Kidney (tissue), 22 donors: ENCODE measurements at places on chromosomes 3 and 15.

DNA sequence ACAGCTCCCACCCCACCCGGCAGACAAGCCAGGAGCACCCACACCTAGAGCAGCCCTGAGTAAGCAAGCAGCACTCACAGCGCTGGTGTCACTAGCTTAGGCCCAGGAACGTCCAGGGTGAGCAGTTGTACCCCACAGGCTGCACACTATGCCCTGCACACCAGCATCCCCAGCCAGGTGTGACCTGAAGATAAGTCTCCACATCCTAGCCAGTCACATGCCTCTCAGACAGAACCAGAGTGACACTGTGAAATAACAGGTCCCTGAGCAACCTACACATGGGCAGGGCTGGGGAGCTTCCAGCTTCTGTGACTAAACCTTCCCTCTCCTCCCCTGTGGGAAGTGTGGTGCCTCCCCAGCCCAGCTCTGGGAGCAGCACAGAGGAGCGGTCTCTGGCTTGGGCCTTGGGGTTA is 253.6 kb downstream of the UACA start:
- no peak for DNase-seq

DNA sequence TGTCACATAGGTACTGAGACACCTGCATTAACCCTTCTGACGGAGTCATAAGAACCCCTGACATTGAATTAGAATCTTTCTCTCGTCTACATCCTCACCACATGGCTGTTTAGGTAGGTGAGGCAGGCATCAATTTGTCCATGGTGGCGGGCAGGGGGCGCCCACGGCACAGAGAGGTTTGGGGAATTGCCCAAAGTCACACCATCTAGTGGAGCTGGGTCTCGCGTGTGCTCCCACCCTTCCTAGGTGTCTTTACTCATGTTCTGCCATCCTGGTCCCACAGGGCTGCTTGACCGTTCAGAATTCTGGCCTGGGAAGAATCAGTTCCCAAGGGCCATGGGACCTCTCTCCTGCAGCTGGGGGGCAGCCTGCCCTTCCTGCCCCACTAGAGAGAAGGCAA is 14.7 kb upstream of the DLL4 start:
- DNase-seq: no peak

GRCh38 chr3:150433347-150433746 is 25.2 kb downstream of the TSC22D2 start:
- no peak for DNase-seq

DNA sequence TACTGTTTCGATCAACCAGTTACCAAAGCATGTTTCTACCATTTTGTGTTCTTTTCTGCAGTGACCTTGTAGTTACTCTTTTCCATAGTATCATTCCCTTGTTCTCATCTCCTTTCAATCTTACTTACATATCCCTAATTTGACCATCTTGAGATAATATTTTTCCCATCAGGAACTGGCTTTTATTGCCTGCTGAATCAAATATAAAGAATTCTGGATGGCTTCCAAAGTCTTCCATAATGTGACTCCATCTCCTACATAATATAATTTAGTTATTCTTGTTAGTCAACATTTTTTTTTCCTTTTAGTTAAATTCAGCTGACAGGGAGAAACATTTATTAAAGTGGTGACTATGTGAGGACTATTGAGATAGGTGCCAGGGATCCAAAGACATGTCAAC is 7.0 kb downstream of the USP8 start:
- DNase-seq: no peak

- DNase-seq: no peak
These were observed 211.4 kb upstream of the MANF start for GRCh38 chr3:51173518-51174271.

- DNase-seq: no peak
These were observed 282.9 kb downstream of the AGBL1 start for GRCh38 chr15:86362555-86362954.

DNA sequence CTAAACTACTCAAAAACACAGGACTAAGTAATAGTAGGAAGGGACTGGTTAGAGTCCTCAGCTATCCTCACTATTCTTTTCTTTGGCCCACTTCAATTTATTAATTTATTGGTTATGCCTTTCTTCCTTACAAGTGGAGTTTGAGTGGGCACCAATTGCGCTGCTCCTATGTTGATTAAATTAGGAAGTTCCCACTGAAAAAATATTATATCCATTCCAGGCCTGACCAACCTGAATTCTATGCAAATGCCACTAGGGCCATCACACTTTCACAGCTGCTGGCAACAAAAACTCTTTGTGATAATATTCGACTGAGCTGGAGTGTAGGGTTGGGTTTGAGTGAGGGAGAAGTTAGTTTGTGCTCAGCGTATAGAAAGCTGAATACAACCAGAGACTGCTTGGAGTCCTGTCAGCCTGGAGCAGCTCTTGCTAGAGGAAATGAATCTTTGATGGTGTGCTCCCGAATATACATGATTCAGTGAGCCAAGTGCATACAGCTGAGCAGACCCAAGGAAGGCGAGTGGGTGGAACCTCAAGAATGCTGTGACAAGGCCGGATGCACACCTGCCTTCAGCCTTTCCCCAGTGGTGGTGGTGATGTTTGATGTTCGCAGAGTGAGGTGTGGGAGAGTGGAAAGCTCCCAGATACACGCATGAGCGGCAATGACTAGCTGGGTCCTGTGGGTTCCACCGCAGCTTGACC is 1.5 kb downstream of the ARHGEF3 start:
- DNase-seq: peak; percentile 58
